ENCODE measurements at places on chromosomes 1 and 21. TPM values are rescaled to one million over a fixed set of nuclear protein-coding genes. Genes with fewer than 3 reads are reported as not detected.
A peak's percentile ranks its signal among the peaks of the same experiment; 100 is the strongest.

Gene NPR1
- 59.0 TPM for total RNA-seq

Gene SH3D21
- total RNA-seq = 11.8 TPM

DNA sequence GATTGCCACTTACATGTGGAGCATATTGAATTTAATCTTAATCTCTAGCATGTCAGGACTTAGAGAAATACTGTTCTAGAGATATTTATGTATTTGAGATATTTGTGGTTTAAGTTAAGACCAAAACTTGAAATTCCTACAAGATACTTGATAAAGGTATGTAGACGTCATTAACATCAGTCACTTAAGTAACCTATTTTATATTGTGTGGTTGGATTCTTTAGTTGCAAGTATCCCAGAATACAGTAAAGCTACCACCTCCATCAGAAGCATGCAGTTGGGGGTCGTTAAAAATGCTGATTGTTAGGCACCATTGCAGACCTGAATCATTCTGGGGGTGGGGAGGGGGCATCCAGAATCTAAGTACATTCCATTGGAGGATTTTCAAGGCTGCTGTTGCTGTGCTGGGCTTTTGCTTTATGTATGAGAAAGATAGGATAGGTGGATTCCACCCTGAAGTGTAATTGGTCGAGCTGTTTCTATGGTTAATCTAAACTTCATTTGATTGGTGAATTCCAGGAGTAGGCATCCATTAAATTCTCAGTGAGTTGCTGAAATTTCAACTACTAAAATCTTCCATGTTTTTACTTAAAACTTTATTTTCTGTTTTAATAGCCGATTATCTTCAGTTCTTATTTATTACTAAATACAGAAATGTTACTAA, 4.0 kb downstream of the H3-3A start:
- H3K27ac ChIP-seq = no peak overlapping the region
- H3K36me3 ChIP-seq = no peaks in the 10 kb centered on the region
- no peak for DNase-seq
- H3K4me3 ChIP-seq = no peak overlapping the region
- H3K4me1 ChIP-seq = peaks cover 11% of the 10 kb centered on the region
- no peaks in the 10 kb centered on the region for H3K27me3 ChIP-seq

GRCh38 chr1:9207086-9207485, 27.5 kb upstream of the H6PD start:
- H3K4me3 ChIP-seq = no peak overlapping the region
- H3K27ac ChIP-seq = no peak overlapping the region
- H3K4me1 ChIP-seq = no peaks in the 10 kb centered on the region
- H3K36me3 ChIP-seq = no peaks in the 10 kb centered on the region
- DNase-seq = no peak
- no peaks in the 10 kb centered on the region for H3K27me3 ChIP-seq

- no peaks in the 10 kb centered on the region for H3K4me1 ChIP-seq
- no peak for DNase-seq
- H3K4me3 ChIP-seq = no peak overlapping the region
- H3K27ac ChIP-seq = no peak overlapping the region
- H3K36me3 ChIP-seq = no peaks in the 10 kb centered on the region
These were observed 41.3 kb upstream of the DHCR24 start for GRCh38 chr1:54928327-54928726.

- H3K36me3 ChIP-seq = no peaks in the 10 kb centered on the region
- H3K27me3 ChIP-seq = no peaks in the 10 kb centered on the region
- H3K27ac ChIP-seq = no peak overlapping the region
- H3K4me3 ChIP-seq = no peak overlapping the region
- DNase-seq = no peak
- no peaks in the 10 kb centered on the region for H3K4me1 ChIP-seq
These were observed 3.1 kb downstream of the TNNT2 start for GRCh38 chr1:201374364-201374763.

DNA sequence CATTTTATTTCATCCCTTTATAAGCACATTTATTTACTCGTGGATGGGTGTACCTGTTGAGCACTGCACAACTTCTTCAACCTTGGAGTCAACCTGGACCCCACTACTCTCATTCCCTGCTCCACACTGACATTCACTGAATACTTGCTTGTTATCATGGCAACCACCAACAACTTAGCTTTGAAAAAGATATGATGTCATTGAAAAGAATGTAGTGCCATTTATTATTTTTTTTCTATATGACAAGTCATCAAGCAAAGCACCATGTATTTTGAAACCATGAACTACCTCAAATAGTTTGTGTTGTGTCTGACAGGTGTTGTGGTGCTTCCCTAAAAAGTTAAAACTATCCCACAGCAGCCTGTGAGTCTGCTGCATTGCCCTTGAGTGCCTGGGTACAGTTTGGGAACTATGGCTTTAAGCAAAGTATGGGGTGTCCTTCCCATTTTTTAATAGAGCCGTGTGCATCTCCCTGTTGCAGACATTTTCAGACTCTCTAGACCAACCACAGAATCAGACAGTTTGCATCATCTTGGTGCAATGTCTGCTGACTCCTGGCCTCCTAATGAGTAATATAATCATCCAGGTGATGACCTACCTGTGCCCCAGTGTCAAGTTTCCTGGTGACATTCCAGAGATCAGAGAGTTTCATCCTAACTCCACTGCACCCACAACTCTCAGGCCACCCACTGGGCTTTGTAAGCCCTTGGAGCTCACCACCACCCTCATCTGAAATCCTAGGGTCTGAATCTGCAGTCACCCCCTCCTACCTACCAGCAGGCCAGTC, 339.7 kb upstream of the PROX1 start:
- H3K27ac ChIP-seq = no peak overlapping the region
- DNase-seq = no peak
- H3K4me3 ChIP-seq = no peak overlapping the region
- no peaks in the 10 kb centered on the region for H3K36me3 ChIP-seq
- H3K4me1 ChIP-seq = no peaks in the 10 kb centered on the region

- H3K4me1 ChIP-seq = no peaks in the 10 kb centered on the region
- DNase-seq = no peak
- H3K36me3 ChIP-seq = no peaks in the 10 kb centered on the region
These were observed 5.1 kb upstream of the MTFR1L start for GRCh38 chr1:25814549-25815087.

- no peak overlapping the region for H3K4me3 ChIP-seq
- peak overlapping the region; percentile 98 for H3K27ac ChIP-seq
- no peak for DNase-seq
- peaks cover 13% of the 10 kb centered on the region for H3K4me1 ChIP-seq
These were observed 648 bp upstream of the TRAPPC3 start for GRCh38 chr1:36149973-36150295.
